ENCODE measurements at places on chromosomes 11 and 22. TPM values are rescaled to one million over a fixed set of nuclear protein-coding genes. Genes with fewer than 3 reads are reported as not detected.

DNA sequence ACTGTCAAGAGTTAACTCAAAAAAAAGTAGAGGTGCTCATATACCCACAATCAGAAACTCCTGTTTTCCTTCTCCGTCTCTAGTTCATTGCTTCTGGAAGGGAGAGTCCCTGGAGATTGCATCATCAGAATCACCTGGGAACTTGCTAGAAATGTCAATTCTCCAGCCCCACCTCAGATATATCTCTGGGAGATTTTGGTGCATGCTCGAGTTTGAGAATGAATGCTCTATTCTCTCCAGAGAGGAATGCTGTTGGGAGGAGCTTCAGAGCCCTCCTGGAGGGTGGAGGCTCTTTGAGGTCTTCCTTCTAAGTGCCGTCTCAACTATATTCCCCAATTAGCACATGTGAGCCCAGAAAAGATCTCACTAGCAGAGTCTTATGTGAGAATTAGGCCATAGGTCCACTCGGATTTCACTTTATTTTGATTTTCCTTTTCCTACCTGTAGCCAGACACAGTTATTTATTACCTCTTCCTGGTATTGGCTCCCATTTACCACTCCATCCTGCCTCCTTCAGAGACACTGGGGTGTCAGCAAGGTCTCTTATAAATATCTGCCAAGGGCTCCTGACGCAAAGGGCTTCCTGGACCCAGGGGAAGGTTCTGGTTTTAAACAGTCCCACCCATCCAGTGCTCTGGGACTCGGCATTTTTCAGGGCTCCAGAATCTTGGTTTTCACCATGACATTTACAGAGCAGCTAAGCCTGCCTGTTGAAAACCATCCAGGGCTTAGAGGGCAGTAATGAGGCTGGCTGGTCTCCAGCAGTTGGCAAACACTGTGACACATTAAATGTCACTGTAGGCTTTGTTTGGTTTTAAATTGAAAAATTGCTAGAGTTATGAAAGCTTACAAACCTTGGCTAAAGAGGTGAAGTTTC, 136.2 kb downstream of the CD44 start:
- peak; percentile 70 for DNase-seq
- no peaks in the 10 kb centered on the region for H3K27me3 ChIP-seq
- H3K27ac ChIP-seq: peak overlapping the region; percentile 59
- no peaks in the 10 kb centered on the region for H3K36me3 ChIP-seq
- peaks cover 17% of the 10 kb centered on the region for H3K4me1 ChIP-seq
- H3K4me3 ChIP-seq: no peak overlapping the region

The ZNF280B gene
- 0.41 TPM for total RNA-seq

DNA sequence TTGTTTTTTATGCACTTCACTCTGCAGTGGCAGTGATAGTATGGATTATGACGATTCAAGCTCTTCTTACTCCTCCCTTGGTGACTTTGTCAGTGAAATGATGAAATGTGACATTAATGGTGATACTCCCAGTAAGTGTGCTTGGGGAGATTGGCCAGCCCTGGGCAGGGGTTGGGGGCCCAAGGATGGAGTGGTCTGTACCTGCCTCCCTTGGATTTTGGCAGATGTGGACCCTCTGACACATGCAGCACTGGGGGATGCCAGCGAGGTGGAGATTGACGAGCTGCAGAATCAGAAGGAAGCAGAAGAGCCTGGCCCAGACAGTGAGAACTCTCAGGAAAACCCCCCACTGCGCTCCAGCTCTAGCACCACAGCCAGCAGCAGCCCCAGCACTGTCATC, 14.2 kb downstream of the MADD start:
- no peak overlapping the region for H3K4me3 ChIP-seq
- DNase-seq: peak; percentile 20
- H3K36me3 ChIP-seq: peaks cover 100% of the 10 kb centered on the region
- H3K27ac ChIP-seq: no peak overlapping the region
- no peaks in the 10 kb centered on the region for H3K27me3 ChIP-seq

DNA sequence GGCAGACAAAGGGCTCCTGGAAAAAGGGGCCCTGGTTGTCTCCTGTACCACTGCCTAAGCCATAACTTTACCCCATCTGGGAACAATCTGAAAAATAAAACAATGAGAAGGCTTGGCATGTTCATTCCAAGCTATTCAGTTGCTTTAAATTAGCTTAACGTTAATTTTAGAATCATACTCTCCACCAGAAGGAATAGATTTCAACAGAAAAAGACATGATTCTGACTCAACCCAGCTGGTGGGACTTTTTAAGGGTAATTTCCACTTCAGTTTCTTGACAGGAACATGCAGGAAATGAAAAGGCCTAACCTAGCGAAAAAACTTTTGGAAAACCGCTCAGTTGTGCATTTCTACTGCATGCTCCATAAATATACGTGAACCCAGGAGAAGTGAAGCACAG, 7.9 kb downstream of the SF3A1 start:
- H3K4me1 ChIP-seq: no peaks in the 10 kb centered on the region
- no peak for DNase-seq
- no peak overlapping the region for H3K4me3 ChIP-seq
- no peak overlapping the region for H3K27ac ChIP-seq
- peaks cover 45% of the 10 kb centered on the region for H3K36me3 ChIP-seq
- H3K27me3 ChIP-seq: no peaks in the 10 kb centered on the region

DNA sequence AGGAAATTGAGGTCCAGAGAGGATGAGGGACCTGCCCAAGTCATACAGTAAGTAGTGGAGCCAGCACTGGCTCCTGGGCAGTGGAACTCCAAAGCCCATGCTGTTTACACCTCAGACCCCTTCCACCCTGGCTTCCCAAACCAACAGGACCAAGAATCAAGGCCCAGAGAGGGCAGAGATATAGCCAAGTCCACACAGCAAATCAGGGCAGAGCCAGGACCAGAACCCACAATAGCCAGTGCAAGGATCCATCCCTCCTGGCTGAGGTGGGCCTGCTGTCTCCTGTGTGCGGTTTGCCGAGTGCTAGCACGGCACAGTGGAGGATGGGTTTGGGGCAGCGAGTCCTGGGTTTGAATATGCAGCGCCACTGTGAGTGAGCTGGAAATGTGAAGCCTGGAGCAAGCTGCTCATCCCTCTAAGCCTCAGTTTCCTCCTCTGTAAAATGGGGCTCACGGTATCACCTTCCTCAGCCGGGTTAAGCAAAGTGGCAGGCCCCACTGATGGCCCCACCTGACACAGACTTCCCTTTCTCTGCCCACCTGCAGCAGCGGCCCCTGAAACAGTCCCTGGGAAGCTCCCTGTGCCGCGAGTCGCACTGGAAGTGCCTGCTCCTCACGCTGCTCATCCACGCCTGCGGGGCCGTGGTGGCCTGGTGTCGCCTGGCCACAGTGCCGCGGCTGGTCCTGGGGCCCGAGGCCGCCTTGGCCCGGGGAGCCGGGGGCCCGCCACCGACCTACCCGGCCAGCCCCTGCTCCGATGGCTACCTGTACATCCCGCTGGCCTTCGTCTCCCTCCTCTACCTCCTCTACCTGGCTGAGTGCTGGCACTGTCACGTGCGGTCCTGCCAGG, 2.3 kb downstream of the TMEM151A start:
- no peaks in the 10 kb centered on the region for H3K36me3 ChIP-seq
- DNase-seq: no peak
- H3K27me3 ChIP-seq: peaks cover 49% of the 10 kb centered on the region
- peaks cover 16% of the 10 kb centered on the region for H3K4me1 ChIP-seq
- H3K4me3 ChIP-seq: no peak overlapping the region

GRCh38 chr11:126862664-126863243, 137.8 kb downstream of the KIRREL3 start:
- DNase-seq: no peak
- H3K36me3 ChIP-seq: no peaks in the 10 kb centered on the region
- H3K27ac ChIP-seq: no peak overlapping the region
- no peaks in the 10 kb centered on the region for H3K27me3 ChIP-seq

The PLEKHB1 gene
- 57.6 TPM for total RNA-seq

DNA sequence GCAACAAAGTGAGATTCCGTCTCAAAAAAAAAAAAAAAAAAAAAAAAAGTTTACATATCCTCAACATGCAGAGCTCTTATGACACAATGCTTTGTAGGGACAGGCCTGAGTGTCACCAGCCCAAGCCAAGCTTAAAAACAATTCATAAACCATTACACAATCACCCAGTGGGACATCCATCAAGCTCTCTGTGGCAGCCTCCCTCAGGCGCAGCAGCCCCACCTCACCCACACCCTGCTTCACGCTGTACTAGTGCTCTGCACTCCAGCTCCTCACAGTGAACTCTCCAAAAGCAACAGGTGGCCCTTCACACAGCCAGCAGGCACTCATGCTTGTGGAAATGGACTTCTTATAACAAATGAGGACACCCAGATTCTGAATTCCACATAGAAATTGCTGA, 3.5 kb upstream of the FOXRED2 start:
- peaks cover 29% of the 10 kb centered on the region for H3K4me1 ChIP-seq
- DNase-seq: peak; percentile 82
- peak overlapping the region; percentile 43 for H3K27ac ChIP-seq
- H3K36me3 ChIP-seq: peaks cover 51% of the 10 kb centered on the region

GRCh38 chr11:125481531-125481930, 14.5 kb downstream of the FEZ1 start:
- H3K27ac ChIP-seq: no peak overlapping the region
- H3K4me1 ChIP-seq: no peaks in the 10 kb centered on the region
- peaks cover 37% of the 10 kb centered on the region for H3K36me3 ChIP-seq
- DNase-seq: no peak
- H3K4me3 ChIP-seq: no peak overlapping the region

The GLYAT gene
- not detected for total RNA-seq

- no peak overlapping the region for H3K4me3 ChIP-seq
- H3K27ac ChIP-seq: no peak overlapping the region
- DNase-seq: no peak
- peaks cover 10% of the 10 kb centered on the region for H3K4me1 ChIP-seq
Measured at GRCh38 chr11:16817351-16817750, 78.9 kb downstream of the C11orf58 start.

GRCh38 chr11:84136926-84137325, 850.8 kb upstream of the CCDC90B start:
- H3K4me3 ChIP-seq: no peak overlapping the region
- H3K4me1 ChIP-seq: no peaks in the 10 kb centered on the region
- DNase-seq: no peak

GRCh38 chr11:134691985-134692384, 279.9 kb upstream of the B3GAT1 start:
- H3K27me3 ChIP-seq: no peaks in the 10 kb centered on the region
- H3K27ac ChIP-seq: peak overlapping the region; percentile 49
- no peaks in the 10 kb centered on the region for H3K4me1 ChIP-seq

DNA sequence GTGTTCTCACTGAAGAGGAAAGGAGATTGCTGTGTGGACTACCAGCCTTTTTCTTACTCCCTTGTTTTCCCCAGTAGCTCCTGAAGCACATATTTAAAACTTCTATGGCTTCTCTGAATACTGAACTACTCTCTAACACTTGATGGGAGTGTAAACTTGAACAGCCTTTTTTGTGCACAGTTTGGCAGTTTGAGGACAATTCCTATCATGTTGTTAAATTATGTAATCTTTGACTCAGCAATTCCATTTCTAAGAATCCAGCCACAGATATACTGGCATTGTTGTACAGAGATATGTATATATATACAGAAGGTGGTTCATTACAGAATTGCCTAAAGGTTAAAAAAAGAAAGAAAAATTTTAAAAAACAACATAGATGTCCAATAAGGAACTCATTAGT, 47.1 kb upstream of the EED start:
- H3K36me3 ChIP-seq: no peaks in the 10 kb centered on the region
- no peaks in the 10 kb centered on the region for H3K27me3 ChIP-seq
- peaks cover 42% of the 10 kb centered on the region for H3K4me1 ChIP-seq
- no peak overlapping the region for H3K27ac ChIP-seq
- DNase-seq: no peak
- H3K4me3 ChIP-seq: no peak overlapping the region

GRCh38 chr22:47295226-47295901, 532.9 kb downstream of the TBC1D22A start:
- no peaks in the 10 kb centered on the region for H3K36me3 ChIP-seq
- H3K4me1 ChIP-seq: no peaks in the 10 kb centered on the region
- DNase-seq: peak; percentile 44
- no peak overlapping the region for H3K27ac ChIP-seq
